ENCODE measurements at places on chromosomes 13 and 19.

GRCh38 chr13:71327266-71327665 is 539.7 kb downstream of the DACH1 start:
- DNase-seq: no peak

GRCh38 chr19:47309038-47309437 is 623 bp upstream of the C5AR1 start:
- no peak for DNase-seq

DNA sequence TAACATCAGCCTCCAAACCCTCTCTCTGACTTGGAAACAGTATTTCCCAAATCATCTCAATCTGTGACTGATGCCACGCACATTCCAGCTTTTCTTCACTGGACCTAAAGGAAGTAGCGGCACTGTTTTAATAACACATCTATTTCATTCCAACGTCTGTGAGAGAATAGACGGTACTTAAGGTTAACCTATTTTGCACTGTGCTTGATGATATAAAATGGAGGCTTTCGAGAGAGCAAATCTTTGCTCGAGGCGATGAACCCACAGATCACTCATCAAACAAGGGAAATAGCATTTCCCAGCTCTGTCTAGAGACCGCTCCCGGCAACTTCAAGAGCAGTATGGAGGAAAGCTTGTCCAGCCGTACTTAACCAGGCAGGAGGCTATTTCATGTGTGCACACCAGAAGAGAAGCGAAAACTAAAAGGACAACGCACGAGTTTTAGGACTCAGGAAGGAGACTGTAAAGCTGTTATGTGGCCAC is 2.9 kb downstream of the UBL3 start:
- no peak for DNase-seq

GRCh38 chr19:39471756-39472536 is 8.7 kb upstream of the TIMM50 start:
- no peak for DNase-seq

DNA sequence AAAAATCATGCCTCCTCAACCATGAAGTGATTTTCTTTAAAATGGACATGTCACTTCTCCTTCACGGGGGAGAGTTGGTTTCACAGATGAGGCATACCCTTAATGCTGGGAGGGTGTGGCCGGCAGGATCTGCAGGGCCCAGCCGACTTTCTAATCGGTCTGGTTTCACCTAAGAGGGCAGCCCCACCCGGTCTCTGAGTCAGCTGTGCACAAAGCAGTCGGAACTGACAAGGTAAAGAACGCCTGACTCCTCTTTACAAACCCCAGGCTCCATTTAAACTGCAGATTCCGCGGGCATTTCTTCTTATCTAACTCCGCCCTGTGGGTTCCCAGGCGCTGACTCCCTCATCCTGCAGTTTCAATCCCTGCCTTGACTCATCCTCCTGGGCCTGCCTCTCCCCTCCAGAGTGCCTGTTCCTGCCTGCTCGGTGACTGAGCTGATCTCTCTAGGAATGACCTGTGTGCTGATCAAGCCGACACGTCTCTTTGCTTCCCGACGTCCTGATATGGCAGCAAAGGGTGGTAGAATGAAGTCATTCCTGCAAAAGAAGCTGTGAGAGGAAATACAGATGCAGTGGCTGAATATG is 63.4 kb downstream of the EFNB2 start:
- no peak for DNase-seq

GRCh38 chr19:14731200-14731599 is 41.4 kb downstream of the ZNF333 start:
- no peak for DNase-seq

GRCh38 chr13:111183087-111183645 is 68.1 kb downstream of the ARHGEF7 start:
- no peak for DNase-seq

DNA sequence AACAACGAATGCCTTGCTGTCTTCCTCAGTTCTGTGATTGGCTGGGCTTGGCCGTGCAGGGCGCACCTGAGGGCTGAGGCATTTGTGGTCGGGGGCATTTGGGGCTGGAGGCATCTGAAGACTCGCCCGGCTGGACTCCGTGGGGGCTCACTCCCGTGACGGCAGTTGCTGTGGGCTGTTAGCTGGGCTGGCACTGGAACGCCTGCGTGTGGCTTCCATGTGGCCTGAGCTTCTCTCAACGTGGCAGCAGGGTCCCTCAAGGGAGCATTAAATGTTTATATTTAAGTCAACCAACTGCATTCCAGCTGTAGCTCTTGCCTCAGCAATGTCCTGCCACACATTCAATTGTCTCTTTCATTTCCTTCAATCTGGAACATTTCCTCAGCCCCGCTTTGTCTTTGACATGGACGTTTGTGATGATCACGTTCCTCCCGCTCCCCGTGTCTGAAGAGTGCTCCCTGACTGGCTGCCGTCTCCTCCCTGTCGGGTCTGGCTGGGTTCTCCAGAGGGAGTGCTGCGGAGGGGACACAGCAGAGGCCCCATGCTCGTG is 21.0 kb downstream of the CCDC8 start:
- DNase-seq: no peak

DNA sequence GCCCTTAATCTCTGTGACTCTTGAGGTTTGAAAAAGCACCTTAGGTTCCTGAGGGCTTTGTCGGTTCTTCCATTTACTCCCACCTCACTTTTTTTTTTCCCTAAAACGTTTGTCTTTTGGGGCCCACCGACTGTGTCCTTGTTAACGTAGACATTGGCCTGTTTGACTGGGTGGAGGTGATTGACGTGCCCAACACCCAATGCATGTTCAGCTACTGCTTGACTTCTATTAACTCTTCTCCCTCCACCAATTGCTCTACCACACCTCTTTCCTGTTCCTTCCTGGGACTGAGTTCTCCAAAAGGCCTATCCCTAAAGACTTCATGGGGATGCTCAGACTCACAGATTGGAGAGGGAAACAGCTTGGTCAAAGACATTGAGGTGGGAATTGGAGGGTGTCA is 17.3 kb downstream of the CKM start:
- no peak for DNase-seq

- no peak for DNase-seq
Measured at GRCh38 chr13:79128158-79128557, 277.9 kb downstream of the RBM26 start.

- DNase-seq: no peak
Measured at GRCh38 chr13:59300355-59301173, 863.2 kb downstream of the DIAPH3 start.

GRCh38 chr19:1794424-1795172 is 17.5 kb downstream of the ATP8B3 start:
- no peak for DNase-seq

Measured in NCI-H510A (cell line).